ENCODE measurements at places on chromosomes 2 and 18.

DNA sequence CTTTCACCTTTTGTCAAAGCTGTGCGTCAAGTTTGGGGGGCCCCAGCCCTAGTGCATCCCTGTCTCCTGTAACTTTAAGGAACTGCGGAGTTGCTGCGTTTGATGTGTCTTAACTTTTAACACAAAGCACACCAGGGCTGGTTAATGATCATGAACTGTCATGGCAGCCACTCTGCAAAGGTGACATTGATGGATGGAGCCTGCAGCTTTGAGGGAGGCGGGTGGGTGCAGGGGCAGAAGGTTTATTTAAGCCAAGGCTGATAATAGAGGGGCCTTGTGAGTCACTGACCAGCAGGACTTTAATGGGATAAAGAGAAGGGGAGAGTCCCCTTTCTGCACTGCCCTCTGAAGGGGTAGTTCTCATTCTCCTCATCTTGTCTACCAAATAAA is 190.2 kb upstream of the GATA6 start:
- H3K27me3 ChIP-seq, result no peaks in the 10 kb centered on the region
- DNase-seq, result no peak
- no peak overlapping the region for H3K27ac ChIP-seq

- H3K4me3 ChIP-seq, result no peak overlapping the region
- H3K27me3 ChIP-seq, result no peaks in the 10 kb centered on the region
- H3K4me1 ChIP-seq, result 0 out of 2 replicates have a peak, but pooled peaks cover 6% of the 10 kb centered on the region
- H3K27ac ChIP-seq, result no peak overlapping the region
Measured at GRCh38 chr2:136213836-136214235, 95.9 kb upstream of the CXCR4 start.

DNA sequence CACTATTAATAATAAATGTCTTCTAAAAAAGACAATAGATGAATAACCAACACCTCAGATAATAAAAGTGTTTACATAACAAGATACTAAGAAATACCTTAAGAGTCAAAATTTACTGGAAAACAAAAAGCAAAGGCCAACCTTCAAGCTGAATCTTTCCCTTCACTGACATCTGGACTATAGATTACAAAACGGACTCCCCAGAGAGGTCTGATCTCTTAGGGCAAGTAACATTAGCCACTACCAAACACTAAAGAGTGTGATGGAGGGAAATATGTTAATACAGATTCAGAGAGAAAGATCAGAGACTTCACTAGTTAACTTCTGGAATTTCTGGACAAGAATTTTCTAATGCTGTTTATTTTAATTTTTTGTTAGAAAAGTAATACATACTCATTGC is 13.9 kb downstream of the CLASP1 start:
- H3K27ac ChIP-seq, result no peak overlapping the region
- peaks cover 6% of the 10 kb centered on the region for H3K36me3 ChIP-seq
- H3K27me3 ChIP-seq, result no peaks in the 10 kb centered on the region
- no peak overlapping the region for H3K4me3 ChIP-seq

DNA sequence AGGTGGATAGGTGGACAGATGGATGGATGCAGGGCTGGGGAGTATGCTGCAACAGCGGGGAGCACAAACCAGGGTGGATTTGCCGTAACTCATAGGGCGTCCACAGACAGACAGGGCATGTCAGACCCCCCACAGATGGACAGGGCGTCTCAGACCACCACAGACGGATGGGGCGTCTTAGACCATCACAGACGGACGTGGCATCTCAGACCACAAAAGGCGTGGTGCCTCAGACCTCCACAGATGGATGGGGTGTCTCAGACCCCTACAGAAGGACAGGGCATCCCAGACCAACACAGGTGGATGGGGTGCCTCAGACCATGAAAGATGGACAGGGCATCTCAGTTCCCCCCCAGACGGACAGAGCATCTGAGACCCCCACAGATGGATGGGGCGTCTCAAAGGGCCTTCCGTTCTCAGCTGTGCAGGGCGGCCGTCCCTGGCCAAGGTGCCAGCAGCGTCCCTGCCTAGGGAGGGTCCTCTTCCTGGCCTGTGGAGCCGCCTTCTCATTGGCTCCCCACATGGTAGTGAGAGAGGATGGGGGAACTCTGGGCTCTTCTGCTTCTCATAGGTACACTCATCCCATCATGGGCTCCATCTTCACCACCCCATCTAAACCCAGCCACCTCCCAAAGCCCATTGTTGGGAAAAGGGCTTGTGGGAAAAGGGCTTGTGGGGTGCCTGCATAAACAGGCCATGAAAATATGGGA is 2.1 kb downstream of the ANKMY1 start:
- no peak for DNase-seq
- H3K36me3 ChIP-seq, result peaks cover 79% of the 10 kb centered on the region
- no peak overlapping the region for H3K4me3 ChIP-seq
- H3K27ac ChIP-seq, result no peak overlapping the region
- H3K27me3 ChIP-seq, result no peaks in the 10 kb centered on the region
- H3K4me1 ChIP-seq, result peaks cover 19% of the 10 kb centered on the region

GRCh38 chr18:78559584-78559983 is 420.0 kb upstream of the SALL3 start:
- DNase-seq, result no peak
- no peak overlapping the region for H3K4me3 ChIP-seq
- no peak overlapping the region for H3K27ac ChIP-seq
- no peaks in the 10 kb centered on the region for H3K4me1 ChIP-seq

- no peak overlapping the region for H3K27ac ChIP-seq
- DNase-seq, result no peak
- H3K4me1 ChIP-seq, result no peaks in the 10 kb centered on the region
- no peaks in the 10 kb centered on the region for H3K36me3 ChIP-seq
- H3K27me3 ChIP-seq, result no peaks in the 10 kb centered on the region
Measured at GRCh38 chr18:7924616-7925015, 357.5 kb downstream of the PTPRM start.

DNA sequence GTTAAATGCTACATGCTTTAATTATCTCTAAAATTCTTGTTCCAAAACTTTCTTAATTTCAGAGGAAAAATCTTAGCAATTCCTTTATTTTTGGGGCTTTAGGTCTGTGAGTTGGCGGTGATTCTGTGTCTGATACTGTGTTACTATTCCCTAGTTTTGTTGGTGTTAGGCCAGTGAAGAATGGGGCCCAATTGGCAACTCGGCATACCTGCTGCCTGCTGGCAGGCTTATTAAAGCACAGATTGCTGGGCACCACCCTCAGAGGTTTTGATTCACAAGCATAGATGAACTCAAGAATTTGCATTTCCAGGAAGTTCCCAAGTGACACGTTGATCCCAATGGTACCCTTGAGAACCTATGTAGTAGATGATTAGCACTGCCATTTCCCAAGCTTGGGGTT is 101.6 kb downstream of the OSBPL6 start:
- peaks cover 8% of the 10 kb centered on the region for H3K27me3 ChIP-seq
- H3K27ac ChIP-seq, result no peak overlapping the region
- H3K4me1 ChIP-seq, result no peaks in the 10 kb centered on the region
- no peak overlapping the region for H3K4me3 ChIP-seq
- H3K36me3 ChIP-seq, result no peaks in the 10 kb centered on the region

DNA sequence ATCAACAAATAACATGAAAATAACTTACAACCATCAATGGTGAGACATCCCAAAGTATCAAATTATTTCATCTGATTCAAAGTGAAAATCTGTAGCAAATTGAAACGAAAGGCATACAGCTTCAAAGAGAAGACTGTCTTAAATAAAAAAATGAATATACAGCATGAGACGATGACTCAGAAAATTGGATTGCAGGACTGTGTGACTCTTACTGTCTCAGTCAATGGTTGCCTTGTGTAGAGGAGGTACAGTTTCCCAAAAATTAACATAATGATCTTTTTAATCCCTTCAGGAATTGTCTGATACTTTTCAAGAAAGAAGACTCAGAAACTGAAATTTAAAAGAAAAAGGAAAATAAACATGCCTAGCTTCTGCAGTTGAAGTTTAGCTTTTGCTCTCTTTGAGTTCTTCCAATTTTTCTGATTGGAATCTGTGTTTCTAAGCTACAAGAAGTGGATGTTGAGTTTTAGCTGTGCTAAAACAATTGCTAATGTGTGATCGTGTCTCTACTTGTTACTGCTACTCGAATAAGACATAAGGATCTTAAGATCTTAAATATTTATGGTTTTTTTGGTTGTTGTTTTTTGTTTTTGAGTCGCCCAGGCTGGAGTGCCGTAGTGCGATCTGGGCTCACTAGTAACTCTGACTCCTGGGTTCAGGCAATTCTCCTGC is 41.1 kb upstream of the EPB41L3 start:
- no peak overlapping the region for H3K4me3 ChIP-seq
- H3K27me3 ChIP-seq, result no peaks in the 10 kb centered on the region
- H3K27ac ChIP-seq, result no peak overlapping the region
- no peaks in the 10 kb centered on the region for H3K4me1 ChIP-seq
- no peak for DNase-seq

- no peak for DNase-seq
- H3K4me1 ChIP-seq, result no peaks in the 10 kb centered on the region
- H3K36me3 ChIP-seq, result no peaks in the 10 kb centered on the region
- H3K27me3 ChIP-seq, result peaks cover 3% of the 10 kb centered on the region
Measured at GRCh38 chr2:71991397-71991796, 156.3 kb downstream of the CYP26B1 start.

GRCh38 chr2:23826771-23827170 is 100.2 kb downstream of the ATAD2B start:
- no peaks in the 10 kb centered on the region for H3K4me1 ChIP-seq
- H3K4me3 ChIP-seq, result no peak overlapping the region
- no peaks in the 10 kb centered on the region for H3K27me3 ChIP-seq
- H3K27ac ChIP-seq, result no peak overlapping the region
- peaks cover 19% of the 10 kb centered on the region for H3K36me3 ChIP-seq

DNA sequence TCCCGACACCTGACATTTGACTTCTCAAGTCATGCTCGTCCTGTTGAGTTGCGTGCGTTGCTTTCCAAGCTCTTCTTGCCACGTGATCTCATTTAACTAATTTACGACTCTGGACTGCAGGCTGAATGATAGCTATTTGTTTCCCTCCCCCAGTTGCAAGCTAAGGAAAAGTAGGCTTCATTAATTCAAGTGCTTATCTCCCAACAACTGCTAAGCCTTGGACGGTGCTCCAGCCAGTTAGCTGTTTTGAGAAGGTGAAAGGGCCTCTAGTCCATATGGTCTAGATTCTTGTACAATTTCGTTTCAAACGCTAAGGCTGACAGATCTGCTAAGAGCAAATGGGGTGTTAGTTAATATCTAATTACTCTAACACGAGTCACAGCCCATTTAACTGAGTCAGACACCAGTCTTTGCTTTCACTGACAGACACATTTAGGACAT is 21.1 kb downstream of the GPR45 start:
- H3K4me3 ChIP-seq, result no peak overlapping the region
- H3K4me1 ChIP-seq, result no peaks in the 10 kb centered on the region
- no peaks in the 10 kb centered on the region for H3K27me3 ChIP-seq
- no peak overlapping the region for H3K27ac ChIP-seq
- no peak for DNase-seq

- no peak overlapping the region for H3K4me3 ChIP-seq
- no peaks in the 10 kb centered on the region for H3K4me1 ChIP-seq
- H3K27ac ChIP-seq, result no peak overlapping the region
- H3K27me3 ChIP-seq, result no peaks in the 10 kb centered on the region
Measured at GRCh38 chr18:49393011-49393410, 67.4 kb downstream of the DYM start.

GRCh38 chr18:9353596-9353995 is 19.0 kb downstream of the TWSG1 start:
- no peak overlapping the region for H3K4me3 ChIP-seq
- DNase-seq, result no peak
- H3K36me3 ChIP-seq, result no peaks in the 10 kb centered on the region
- no peak overlapping the region for H3K27ac ChIP-seq

DNA sequence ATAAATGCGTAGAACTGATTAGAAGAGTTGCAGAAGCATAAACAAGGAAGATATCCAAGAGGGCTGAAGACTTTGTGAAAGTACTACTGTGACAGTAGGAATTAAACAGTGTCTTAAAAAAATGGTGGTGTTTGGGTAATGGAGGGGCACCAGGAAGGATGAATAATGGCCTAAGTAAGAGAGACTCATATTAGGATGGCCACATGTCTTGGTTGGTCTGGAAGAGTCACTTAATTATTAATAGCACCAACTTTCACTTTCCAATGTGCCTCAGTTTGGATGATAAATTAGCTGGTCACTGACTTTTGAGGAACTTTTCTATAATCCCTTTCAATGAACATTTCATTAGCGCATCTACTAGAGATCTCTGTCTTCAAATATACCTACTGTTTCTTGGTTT is 372.2 kb downstream of the NYAP2 start:
- no peak for DNase-seq
- no peak overlapping the region for H3K4me3 ChIP-seq
- H3K27me3 ChIP-seq, result no peaks in the 10 kb centered on the region
- no peaks in the 10 kb centered on the region for H3K4me1 ChIP-seq

- no peaks in the 10 kb centered on the region for H3K36me3 ChIP-seq
- H3K27me3 ChIP-seq, result no peaks in the 10 kb centered on the region
- no peak for DNase-seq
Measured at GRCh38 chr2:205640716-205641115, 41.6 kb upstream of the NRP2 start.

DNA sequence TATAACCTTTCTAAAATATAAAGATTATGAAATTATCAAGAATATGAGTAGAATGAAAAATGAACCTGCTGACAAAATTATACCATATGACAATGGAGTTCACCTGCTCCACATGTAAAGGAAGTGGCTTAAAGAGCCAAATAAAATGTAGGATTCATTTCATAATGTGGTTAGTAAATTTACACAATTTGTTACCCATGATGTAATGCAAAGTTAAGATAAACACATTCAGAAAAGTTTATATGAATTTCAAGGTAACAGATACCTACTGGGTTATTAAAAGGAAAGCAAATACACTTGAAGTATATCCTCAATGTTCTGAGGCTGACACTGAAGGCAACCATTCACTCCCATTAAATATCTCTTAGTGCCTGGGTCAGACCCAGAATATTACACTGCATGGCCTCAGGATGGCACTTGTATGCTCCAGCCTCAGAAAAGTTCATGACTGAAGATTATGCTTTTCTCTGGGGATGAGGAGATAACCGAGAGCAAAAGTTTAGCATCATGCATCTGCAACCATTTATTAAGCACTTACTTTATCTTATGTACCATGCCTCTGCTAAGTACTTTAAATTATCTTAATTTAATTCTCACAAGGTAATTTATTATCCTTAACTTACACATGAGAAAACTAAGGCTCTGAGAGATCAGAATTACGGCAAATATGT is 6.2 kb downstream of the STRN start:
- no peak overlapping the region for H3K4me3 ChIP-seq
- H3K36me3 ChIP-seq, result no peaks in the 10 kb centered on the region
- DNase-seq, result no peak
- no peak overlapping the region for H3K27ac ChIP-seq

DNA sequence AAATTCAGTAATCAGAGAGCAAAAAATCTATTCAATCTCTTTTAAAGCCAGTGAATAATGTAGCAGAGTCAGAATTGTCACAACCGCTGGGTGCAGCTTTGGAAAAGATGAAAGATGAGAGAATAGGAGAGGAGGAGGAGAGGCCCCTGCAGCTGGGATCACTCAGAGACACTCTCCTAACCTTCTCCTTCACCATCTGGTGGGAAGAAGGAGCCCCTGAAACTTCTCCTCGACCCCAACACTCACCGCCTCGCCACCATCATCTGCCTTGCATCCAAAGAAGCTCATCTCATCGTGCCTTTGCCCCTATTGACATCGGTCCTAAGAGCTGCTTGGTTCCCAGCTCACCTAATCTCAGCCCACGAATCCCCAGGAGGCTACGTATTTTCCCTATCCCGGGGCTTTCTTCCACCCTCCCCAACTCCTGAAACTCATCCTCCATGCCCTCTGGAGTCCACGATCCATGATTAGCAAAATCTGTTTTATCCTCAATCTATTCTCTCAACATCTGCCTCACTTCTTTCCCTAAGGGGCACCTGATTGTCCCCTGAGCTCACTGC is 58.5 kb downstream of the PKDCC start:
- H3K4me1 ChIP-seq, result peaks cover 35% of the 10 kb centered on the region
- H3K27ac ChIP-seq, result peak overlapping the region; percentile 84
- no peaks in the 10 kb centered on the region for H3K27me3 ChIP-seq
- H3K4me3 ChIP-seq, result peak overlapping the region; percentile 11

Measured in DND-41 (cell line).